ENCODE measurements at places on chromosomes 12 and 14. TPM values are rescaled to one million over a fixed set of nuclear protein-coding genes. Genes with fewer than 3 reads are reported as not detected.

The DIO2 gene
- 0.03 TPM for total RNA-seq

GRCh38 chr14:77674931-77675330 is 32.9 kb downstream of the ALKBH1 start:
- no peak for DNase-seq

GRCh38 chr12:49089821-49090773 is 4.5 kb downstream of the DHH start:
- peak; percentile 74 for DNase-seq

The FAM181A gene
- total RNA-seq, result not detected

The TPPP2 gene
- not detected for total RNA-seq

The ZC2HC1C gene
- total RNA-seq, result 0.90 TPM

The CLEC4E gene
- not detected for total RNA-seq

DNA sequence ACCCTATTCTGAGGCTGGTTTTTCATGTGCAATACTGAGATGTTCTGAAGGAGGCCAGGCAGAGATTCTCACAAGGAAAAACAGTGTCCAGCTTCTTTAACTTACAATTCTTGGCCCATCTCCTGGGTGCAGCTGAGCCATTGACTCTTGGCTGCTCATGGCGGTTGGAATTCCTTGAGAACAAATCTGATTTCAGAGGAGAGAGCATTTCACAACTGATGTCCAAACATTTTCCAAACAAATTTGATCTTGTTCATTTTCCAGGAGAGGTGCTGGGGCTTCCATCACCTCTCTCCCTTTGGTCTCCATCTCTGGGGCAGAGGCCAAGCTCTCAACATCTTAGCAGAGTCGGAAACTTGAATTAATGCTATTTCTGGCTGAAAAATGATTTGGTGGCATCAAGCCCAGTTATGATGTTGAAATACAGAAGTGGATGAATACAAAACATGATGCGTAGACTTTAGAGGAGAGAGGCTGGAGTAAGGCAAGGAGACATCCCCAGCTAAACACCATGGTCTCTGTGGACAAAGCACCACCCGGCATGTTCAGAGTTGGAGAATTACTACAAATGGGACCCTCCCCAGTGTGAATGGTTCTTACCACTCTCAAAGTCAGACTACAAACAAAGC is 593.0 kb downstream of the VRK1 start:
- DNase-seq, result no peak

DNA sequence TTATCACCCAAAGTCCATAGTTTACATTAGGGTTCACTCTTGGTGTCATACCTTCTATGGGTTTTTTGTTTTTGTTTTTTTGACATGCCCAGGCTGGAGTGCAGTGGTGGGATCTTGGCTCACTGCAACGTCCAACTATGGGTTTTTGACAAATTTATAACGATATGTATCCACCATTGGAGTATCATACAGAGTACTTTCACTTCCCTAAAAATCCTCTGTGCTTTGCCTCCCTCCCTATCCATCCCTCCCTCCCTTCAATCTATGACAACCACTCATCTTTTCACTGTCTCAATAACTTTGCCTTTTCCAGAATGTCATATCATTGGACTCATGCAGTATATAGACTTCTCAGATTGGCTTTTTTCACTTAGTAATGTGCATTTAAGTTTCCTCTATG is 139.0 kb upstream of the CCDC198 start:
- DNase-seq, result no peak

DNA sequence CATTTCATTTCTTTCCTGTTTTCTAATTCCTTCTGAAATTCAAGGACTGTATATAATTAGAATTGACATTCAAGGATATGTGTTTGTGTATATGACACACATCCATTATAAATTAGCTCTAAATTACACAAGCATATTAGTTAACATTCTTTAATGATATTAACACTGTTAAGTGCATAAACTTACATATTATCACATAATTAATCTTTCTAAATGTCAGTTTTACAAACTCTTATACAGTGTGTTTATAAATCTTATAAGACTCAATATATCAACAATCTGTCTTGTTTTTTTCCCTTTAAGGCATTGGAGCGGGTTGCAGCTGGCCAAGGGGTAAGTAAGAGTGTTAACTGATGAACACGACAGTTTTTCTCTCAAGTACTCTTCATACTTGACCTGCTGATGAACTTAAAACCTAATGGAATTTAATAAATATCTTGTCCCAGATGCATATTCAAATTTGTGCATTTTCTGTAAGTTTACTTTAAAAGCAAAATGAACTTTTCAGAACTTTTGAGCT is 76.1 kb downstream of the METTL25 start:
- no peak for DNase-seq

DNA sequence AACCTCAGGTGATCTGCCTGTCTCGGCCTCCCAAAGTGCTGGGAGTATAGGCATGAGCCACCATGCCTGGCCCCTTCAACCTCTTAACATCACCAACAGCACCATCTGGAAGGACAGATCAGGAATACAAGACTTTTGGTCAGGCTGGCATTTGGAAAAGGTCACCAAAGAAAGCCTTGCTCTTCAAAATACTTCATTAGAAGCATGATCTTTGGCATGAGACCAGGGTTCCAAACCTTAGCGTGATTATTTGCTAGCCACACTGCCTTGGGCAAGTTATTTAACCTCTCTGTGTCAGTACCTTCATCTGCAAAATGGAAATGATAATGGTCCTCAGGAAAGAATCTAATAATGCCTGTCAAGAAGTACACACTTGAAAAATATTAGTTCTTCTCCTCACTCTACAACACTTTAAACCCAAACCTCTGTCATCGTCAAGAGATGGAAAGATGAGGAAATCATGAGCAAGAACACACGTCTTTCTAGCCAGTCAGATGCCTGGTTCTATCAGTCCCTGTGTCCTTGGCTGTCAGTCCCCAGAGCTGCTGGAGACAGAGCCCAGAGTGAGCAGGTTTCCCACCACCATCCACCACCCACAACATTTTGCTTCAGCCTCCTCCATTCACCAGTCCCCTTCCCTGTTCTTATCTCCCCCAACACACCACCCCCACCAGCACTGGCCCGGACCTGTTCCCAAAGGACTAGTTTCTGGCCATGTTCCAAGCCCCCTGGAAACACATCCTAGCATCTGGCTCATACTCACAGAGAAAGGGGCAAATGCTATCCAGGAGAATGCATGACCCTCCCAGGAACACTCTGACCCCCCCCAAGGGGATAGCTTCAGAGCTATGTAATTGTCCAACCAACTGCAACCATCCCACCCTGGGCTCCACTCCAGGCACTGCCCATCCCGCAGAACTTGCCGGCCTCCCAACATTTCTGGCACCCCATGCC is 2.0 kb downstream of the ADCY6 start:
- DNase-seq, result no peak

GRCh38 chr12:77406219-77406905 is 341.0 kb upstream of the E2F7 start:
- no peak for DNase-seq

DNA sequence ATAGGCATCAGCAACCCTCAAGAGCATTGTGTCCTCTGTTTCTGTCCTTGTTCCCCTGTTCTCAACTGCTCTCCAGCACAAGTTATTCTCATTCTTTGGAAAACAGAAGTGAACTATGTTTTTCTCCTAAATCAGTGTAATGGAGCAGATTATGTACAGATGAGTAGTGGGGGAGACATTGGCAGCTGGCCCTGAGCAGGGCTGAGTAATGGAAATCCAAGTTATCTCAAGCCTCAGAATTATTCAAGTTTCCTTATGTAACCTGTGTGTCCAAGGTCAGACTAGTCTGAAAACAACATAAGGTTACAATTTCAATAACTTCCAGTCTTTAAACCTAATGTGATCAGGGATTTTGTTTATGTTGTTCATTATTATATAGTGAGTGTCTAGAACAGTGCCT is 116.1 kb upstream of the FUT8 start:
- DNase-seq, result no peak

GRCh38 chr12:108295641-108296040 is 43.5 kb downstream of the CMKLR1 start:
- DNase-seq, result no peak

The DDX47 gene
- 107 TPM for total RNA-seq

The KLRK1 gene
- total RNA-seq, result not detected

DNA sequence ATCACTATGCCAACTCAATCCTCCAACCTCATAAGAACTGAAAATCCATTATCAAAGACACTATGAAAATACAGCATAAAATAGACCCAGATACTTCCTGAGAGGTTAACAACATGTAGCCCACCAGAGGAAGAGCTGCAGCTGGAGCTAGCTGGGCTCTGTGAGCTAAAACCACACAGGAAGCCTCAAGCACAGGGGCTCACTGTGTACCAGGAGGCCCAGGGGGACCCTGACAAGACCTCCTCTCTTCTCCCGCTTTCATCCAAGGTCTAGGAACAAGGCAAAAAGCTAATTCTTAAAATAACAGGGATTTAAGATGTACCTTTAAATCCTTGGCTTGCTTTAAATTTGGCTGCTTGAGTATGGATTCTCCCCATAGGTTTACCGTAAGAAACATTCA is 53.6 kb downstream of the EIF2S3B start:
- DNase-seq, result no peak

- peak; percentile 69 for DNase-seq
Measured at GRCh38 chr14:31934767-31935266, 142.3 kb upstream of the ARHGAP5 start.

- no peak for DNase-seq
Measured at GRCh38 chr12:53558631-53559030, 51.3 kb upstream of the NPFF start.

The SMIM41 gene
- total RNA-seq, result not detected
